ENCODE measurements at places on chromosomes 2 and 18.
A peak's percentile ranks its signal among the peaks of the same experiment; 100 is the strongest.

- DNase-seq, result no peak
These were observed 106.7 kb upstream of the CHAC2 start for GRCh38 chr2:53660886-53661285.

GRCh38 chr2:138309760-138310159 is 191.8 kb upstream of the SPOPL start:
- DNase-seq, result no peak

GRCh38 chr18:63936932-63937393 is 12.1 kb upstream of the HMSD start:
- no peak for DNase-seq

DNA sequence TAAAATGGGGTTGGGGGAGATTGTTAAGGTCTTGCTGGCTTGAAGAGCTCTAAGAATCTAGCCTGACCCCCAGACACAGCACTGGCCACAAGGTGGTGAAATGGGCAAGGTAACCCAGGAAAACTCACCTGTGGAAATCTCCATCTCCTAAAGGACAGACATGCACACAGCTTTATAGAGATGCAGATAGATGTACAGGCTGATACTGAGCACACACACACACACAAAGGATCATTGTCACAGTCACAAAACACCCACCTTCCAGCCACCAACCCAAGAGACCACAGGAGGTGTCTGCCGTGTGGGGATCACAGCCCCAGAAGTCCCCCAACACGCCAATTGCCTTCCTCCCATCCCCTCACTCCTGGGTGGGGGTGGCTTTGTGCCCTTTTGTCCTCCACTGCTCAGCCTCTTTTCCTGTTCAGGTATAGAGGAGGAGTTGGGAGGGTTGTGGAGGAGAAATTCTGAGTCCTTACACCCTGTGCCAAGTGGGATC is 3.2 kb upstream of the CYP26B1 start:
- peak; percentile 38 for DNase-seq

DNA sequence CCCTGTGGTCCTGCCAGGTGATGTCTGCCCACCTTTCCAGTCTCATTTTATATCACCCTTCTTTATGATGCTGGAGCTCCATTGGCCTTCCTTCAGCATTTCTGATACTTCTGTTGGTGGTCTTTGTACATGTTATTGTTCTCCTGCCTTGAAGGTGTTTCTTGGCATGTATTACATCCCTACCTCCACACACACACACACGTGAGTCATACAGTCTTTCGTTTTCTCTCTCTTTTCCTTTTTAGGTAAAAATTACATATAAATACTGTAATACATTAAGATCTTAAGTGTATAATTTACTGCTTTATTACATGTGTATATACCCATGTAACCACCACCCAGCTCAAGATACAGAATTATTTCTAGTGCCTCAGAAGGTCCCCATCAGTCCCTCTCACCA is 10.2 kb upstream of the ADGRF3 start:
- no peak for DNase-seq

DNA sequence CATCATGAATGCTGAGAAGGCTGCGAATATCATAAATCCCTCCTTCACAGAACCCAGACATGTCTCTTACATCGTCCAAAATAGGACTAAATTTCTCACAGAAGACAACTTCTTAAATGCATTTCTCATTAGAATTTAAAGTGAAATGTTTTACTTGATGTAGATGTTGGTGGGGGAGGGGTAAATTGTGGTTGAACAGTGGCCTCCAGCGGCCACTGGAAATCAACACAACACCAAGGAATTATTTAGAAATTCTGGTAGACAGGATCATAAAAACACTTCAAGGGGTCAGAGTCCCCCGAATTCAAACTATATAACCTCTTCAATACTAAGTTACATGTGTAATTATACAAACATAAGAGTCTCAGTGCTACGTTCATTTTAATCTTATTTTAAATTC is 135.9 kb downstream of the ABCA12 start:
- DNase-seq, result no peak

GRCh38 chr2:48511849-48512470 is 18.0 kb upstream of the STON1 start:
- no peak for DNase-seq

GRCh38 chr2:44001716-44002115 is 5.9 kb upstream of the LRPPRC start:
- DNase-seq, result no peak

DNA sequence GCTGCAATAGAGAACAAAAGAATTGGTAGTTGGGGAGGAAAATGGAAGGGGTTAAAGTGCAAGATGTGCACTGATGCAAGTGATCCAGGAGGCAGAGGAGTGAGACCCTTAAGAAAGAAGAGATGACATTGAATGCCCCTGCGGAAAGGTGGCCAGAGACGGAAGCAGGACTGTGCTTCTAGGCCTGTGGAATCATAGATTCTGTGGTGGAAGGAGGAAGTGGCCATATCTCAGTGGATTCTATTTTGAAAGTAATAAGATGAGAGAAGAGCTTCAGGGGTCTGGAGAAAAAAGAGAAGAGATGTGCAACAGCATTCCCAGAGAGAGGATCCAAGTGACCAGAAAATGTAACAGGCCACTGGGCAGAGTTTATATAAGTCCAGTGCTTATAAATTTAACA is 18.6 kb upstream of the GYPC start:
- DNase-seq, result no peak

DNA sequence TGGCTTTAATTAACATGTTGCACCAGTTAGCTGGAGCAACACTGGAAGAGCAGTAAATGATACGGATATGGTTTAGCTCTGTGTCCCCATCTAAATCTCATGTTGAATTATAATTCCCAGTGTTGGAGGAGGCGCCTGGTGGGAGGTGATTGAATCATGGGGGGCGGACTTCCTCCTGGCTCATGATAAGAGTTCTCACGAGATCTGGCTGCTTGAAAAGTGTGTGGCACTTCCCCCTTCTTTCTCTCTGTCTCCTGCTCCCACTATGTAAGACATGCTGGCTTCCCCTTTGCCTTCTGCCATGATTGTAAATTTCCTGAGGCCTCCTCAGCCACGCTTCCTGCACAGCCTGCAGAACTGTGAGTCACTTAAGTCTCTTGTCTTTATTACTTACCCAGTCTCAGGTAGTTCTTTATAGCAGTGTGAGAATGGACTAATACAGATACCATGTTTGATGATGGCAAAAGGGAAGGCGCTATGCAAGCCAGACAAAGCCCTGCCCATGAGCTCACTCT is 963.6 kb downstream of the SOCS6 start:
- no peak for DNase-seq

GRCh38 chr2:28488083-28488830 is 7.6 kb upstream of the PLB1 start:
- DNase-seq, result no peak

GRCh38 chr2:237097911-237098702 is 12.4 kb downstream of the COPS8 start:
- DNase-seq, result no peak

GRCh38 chr2:187395276-187396015 is 52.6 kb downstream of the CALCRL start:
- DNase-seq, result no peak

GRCh38 chr2:232887171-232887850 is 17.2 kb downstream of the SNORC start:
- DNase-seq, result peak; percentile 58

GRCh38 chr2:101109451-101110118 is 41.6 kb downstream of the TBC1D8 start:
- no peak for DNase-seq

GRCh38 chr2:106053116-106053515 is 141.0 kb downstream of the UXS1 start:
- DNase-seq, result no peak

DNA sequence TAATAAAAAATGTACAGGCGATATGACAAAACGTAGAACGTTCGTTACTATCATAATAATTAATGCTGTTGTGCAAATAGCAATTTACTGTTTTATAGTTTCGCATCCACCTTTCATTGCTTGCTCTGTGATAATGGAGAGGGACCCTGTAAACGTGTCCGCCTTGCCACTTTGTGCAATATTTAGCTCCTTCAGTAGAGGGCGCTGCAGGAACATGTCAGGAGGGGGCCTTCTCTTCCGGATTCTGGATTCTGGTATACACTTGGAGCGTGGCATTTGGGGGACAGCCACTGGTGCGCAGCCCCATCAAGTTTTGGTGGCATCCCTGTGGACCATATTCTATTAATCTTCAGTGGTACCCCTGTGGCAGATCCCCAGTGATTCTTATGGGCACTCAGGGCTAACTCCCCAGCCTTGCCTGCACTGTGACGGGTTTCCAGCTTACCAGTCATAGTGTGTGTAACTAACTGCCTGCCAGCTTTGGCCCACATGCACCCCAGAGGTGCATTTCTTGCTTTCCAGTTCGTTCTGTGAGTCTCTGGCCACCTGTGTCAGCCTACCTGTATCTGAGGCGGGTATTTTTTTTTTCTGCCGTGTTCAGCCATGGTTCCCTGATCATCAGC is 140.3 kb downstream of the CYRIA start:
- DNase-seq, result no peak

DNA sequence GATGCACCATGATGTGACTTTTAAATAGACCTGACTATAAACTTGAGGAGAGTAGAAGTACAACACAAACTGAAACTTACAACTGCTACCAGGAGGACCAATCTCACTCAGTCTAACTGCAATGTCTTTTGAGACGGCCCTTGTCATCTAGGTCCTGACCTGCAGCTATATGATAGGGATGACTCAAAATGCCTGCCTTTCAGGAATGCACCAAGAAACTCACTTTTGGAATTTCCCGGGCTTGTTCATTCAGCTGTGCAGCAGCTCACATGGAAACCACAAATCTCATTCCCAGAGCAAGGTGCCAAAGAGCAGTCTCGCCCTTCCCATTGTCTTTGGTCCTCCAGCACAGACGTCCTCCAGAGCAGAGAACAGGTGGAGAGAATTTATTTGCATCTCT is 113.7 kb downstream of the SPOPL start:
- DNase-seq, result no peak

DNA sequence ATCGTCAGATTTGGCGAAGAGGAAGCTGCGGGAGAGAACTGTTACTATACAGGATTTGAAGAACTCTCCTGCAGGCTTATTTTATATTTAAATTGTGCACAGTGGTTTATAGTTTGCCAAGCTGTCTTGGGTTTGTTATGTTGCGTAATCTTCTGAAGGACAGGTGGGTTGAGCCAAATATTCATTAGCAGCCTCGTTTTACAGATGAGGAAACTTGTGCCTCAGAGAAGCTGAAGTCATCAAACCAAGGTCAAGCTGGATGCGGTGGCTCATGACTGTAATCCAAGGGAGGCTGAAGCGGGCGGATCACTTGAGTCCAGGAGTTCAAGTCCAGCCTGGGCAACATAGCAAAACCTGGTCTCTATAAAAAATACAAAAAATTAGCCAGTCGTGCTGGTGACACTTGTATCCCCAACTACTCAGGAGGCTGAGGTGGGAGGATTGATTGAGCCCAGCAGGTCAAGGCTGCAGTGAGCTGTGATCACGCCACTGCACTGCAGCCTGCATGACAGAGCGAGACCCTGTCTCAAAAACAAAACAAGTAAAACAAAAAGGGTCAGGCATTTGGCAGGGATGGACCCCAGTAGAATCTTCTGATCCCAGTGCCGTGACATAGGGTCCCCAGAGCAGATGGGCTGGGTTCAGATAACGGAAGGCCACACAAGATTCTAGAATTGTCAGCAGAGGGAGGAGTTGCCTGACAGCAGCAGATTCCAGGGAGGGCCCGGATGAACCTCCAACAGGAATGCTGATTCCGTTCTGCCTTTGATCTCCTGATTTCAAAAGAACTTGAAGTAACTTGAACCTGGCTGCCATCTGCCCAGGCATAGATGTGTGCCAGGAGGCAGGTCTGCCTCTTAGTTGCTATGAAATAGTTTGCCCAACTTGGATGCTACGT is 50.6 kb downstream of the SH3BP4 start:
- no peak for DNase-seq

GRCh38 chr2:136787970-136788369 is 22.6 kb downstream of the THSD7B start:
- no peak for DNase-seq

GRCh38 chr18:80137976-80138375 is 28.9 kb downstream of the ADNP2 start:
- no peak for DNase-seq

DNA sequence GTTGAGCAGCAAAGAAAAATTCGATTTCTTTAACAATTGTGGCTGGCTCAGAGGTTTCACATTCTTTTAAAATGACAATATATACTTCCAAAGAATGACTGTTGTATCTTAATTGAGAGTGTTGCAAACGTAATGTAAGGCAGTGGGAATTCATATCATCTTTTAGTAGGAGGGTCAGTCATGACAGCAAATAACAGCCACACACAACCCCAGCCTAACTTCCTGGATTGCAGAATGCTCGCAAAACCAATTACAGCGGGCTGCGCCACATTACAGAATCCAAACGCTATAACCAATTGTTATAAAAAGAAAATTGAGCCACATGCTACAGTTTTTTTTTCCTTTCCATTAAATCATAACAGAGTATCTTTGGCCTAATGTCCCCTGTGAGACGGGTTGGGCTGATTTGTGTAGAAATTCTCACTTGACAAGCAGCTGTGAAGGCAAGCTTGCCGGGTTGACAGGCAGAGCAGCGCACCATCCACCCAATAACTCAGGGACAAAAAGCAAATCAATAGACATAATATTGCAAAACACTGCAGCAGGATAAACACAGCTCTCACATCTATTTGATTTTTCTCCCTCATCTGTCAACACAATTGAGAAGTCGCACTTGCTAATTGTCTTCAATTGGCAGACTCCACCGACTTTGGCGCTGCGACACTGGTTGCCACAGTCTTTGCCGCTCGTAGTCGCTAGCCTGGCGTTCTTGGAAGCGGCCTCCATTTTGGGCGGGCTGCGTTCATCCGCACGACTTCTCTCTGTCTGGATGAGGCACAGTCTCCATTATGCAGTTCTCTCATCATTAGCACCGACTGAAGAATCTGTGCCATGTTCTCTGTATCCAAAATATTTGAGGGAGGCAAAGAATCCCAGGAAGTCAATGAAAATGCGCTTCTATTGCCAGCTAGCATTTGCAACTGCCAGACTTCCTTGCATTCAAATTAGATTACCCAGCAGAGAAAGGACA is 95.0 kb upstream of the CCDC68 start:
- DNase-seq, result no peak

DNA sequence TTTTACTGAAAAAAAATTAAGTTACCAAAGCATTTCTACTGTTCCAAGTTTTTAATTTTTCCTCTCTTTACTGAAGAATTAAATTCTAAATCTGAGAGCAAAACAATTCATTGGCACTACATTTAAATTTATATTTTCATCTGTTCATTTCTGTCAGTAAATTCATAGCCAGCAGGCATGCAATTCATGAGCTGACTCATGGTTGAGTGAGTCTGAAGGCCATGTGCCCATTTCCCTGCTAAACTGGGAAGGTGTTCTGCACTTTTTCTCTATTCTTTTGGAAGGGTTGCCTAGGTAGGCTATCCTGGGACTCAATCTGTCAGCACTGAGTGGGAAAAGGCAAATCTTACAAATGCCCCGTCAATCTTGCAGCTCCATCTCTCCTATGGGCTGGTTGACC is 88.7 kb downstream of the KLHL14 start:
- no peak for DNase-seq

Data from ecto neural progenitor cell (in vitro differentiated cells).